ENCODE measurements at places on chromosomes 16 and 17.

GRCh38 chr16:86224126-86224525 is 286.2 kb upstream of the FOXF1 start:
- no peak for DNase-seq

GRCh38 chr16:21302454-21302853 is 24.4 kb upstream of the CRYM start:
- DNase-seq: no peak

DNA sequence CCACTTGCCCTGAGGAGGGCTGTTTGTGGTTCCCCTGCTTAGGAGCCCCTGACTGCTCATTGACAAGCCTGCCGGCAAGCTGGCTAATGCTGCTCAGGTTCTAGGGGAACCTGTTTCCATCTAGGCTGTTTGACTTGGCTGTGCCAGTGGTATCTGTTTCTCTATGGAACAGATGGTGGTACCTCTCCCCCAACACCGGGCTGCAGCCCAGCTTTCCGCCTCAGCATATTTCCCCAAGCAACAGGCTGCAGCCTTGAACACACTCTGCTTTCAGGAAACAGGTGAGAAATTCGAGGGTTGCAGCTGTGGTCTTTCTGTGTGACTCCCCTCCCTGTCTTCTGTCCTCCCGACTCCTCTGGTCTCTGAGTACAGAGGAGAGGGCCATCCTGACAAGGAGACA is 132.3 kb downstream of the TMEM132E start:
- no peak for DNase-seq

GRCh38 chr17:13884347-13884746 is 185.0 kb upstream of the COX10 start:
- DNase-seq: no peak

DNA sequence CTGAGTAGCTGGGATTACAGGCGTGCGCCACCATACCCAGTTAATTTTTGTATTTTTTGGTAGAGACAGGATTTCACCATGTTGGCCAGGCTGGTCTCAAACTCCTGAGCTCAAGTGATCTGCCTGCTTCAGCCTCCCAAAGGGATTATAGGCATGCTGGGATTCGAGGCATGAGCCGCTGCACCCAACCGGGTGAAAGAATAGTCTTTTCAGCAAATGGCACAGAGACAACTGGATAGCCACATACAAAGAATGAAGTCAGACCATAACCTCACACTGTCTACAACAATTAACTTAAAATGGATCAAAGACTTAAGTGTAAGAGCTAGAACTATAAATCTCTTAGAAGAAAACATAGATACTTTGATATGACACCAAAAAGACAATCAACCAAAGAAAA is 67.6 kb downstream of the TBC1D16 start:
- DNase-seq: no peak

DNA sequence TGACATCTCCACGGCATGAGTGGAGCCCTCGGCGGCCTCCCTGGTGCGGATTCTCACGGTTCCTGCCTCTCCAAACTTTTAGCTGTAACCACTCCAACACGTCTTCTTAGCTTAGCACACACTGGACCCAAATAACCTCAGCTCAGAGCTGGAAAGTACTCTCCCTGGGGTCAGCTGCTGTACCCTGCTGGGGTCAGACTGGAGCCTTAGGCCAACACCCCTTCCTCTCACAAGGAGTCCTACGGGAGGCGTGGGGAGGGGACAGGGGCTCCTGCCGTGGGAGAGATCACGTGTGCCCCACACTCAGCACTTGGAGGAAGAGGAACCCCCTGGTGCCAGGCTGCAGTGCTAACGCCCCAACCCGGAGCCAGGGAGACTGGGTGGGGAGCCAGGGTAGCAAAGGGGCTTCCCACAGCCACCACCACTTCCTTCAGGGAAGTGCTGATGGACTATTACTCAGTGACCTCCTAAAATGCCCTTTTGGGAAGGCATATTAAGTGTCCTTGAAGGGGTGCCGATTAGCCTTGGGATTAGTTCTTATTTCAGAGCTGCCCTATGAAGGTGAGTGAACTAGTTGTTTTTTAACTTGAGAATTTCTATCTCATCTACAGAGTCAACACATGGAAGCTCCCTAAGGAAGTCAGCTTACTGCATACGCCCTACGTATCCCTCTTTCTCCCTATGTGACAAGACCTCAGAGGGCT is 124.0 kb downstream of the HIC1 start:
- no peak for DNase-seq

DNA sequence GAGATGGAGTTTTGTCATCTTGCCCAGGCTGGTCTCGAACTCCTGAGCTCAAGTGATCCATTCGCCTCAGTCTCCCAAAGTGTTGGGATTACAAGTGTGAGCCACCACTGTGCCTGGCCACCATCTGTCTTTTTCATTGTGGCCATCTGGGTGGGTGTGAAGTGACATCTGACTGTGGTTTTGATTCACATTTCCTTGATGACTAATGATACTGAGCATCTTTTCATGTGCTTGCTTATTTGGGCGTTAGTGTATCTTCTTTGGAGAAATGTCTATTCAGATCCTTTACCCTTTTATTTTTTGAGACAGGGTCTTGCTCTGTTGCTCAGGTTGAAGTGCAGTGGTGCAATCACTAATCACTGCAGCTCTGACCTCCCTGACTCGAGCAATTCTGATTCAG is 53.9 kb upstream of the ERN1 start:
- peak; percentile 12 for DNase-seq

- DNase-seq: no peak
Observed at GRCh38 chr17:7993972-7994589, 8.3 kb upstream of the GUCY2D start.

DNA sequence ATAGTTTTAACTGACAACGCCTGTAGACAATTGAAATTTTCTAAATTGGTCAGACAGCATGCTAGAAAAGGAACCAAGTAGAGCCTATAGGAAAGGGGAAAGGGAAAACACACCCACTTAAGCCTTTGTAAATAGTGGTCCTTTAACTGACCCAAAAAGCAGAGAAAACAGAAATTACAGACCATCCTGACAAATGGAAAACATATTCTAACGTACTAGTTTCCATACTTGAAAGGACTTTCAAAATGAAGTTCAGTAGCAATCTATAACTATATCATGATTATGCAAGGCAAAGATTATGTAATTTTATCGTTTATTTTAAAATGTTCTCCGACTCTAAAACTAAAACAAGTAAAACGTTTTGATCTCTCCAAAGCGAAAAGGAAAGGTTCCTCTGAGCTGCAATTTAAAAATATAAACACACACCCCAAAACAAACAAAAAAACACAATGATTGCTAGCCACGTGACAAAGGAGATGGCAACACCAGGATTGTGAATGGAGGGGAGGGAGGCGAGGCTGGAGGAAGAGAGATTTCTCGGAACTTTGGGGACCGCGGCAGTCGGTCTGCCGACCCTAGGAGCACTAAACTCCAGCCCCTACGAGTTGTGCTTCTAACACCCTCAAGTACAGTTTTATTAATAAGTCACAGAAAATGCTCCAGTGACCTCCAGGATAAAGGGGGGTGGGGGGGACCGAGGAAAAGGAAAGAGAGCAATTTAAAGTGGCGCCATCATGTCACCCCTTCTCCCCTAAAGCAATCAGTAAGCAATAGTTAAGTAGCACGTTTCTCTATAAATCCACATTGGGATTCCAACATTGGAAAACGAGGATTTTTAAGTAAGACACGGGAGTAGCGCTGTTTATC is 1.7 kb downstream of the KANSL1 start:
- DNase-seq: no peak

GRCh38 chr16:754656-755055 is 5.9 kb upstream of the MSLN start:
- DNase-seq: no peak

All from stimulated activated CD4-positive, alpha-beta T cell treated with anti-CD3 and anti-CD28 coated beads, TNF-alpha, amount 100 ng/mL, for 24 hours (primary cell).